ENCODE measurements at places on chromosomes 2 and 18.

DNA sequence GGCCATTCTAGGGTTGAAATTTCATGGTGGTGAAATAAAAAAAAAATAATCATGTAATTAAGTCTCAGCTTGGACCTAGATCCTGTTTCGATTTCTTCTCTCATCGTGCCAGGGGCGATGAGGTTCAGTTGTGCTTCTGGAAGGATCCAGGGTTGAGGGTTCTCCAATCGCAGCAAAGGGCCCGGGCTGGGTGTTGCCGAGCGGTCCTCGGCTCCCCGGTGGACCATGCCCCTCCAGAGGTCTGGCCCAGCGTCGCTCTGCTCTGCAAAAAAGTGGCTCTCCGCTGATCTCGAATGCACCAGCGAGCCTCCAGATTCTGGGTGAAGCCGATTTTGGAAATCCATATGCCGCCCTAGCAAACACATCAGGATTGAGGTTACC is 39.0 kb downstream of the EN1 start:
- no peak for DNase-seq

- DNase-seq, result peak; percentile 52
Measured at GRCh38 chr18:55421615-55422419, 166.2 kb downstream of the TCF4 start.

GRCh38 chr2:186718122-186718521 is 24.3 kb downstream of the FAM171B start:
- DNase-seq, result no peak

DNA sequence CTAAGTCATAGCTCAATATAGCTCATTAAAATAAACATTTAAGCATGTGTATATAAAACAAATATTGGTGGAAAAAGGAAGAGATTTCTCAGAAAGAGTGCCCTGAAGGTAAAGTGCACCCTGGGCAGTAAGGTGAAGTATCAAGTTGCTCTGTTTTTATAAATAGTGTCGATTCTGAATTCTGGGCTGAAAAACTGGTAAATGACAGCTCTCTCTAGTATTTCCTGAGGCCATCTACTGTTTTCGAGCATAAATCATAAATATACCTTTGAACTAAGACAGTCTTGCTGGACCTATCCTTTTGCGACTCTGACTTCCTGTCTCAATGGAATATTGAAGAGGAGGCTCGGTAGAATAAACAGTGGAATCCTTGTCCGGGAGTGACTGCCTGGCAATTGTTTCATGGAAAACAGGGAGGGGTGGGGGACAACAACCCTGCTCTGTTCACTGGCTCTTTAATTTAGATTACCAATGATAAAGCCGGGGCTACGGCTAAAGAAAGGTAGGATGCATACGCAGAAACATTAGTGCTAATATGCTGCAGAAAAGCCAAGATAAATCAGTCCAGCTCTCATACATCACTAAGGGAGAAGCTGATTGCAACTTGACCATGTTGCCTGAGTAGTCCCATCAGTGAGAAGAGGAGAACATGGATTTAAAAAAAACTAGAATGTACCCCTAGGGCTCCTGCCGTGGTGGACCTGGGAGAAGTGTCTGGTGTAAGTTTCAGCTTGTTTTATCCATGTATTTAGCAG is 124.1 kb downstream of the RAPGEF4 start:
- DNase-seq, result no peak

- peak; percentile 10 for DNase-seq
Measured at GRCh38 chr2:240958366-240959213, 39.8 kb upstream of the SNED1 start.

GRCh38 chr18:26839609-26840008 is 25.9 kb downstream of the AQP4 start:
- no peak for DNase-seq

DNA sequence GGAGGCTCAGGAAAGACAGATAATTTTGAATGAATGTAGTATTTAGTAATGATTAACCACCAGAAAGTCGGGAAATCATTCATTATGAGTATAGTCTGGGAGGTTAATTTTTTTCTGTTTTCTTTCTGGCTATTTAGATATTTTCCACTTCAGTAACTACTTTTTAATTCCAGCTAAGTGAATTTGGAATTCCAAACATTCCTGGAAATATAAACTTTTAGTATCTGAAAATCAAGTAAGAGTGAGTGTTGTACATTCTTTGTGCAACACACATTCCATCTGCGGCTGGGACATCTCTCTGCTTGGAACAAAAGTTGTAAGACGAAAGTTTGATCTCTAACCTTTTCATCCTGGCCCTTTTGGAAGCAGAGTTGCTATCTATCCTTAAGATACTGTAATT is 275.7 kb upstream of the SPRED2 start:
- no peak for DNase-seq

- no peak for DNase-seq
Measured at GRCh38 chr2:220178991-220179695, 551.7 kb downstream of the SLC4A3 start.

GRCh38 chr2:80365762-80366161 is 61.2 kb upstream of the LRRTM1 start:
- no peak for DNase-seq

- no peak for DNase-seq
Measured at GRCh38 chr18:13580351-13580750, 146.0 kb downstream of the FAM210A start.

DNA sequence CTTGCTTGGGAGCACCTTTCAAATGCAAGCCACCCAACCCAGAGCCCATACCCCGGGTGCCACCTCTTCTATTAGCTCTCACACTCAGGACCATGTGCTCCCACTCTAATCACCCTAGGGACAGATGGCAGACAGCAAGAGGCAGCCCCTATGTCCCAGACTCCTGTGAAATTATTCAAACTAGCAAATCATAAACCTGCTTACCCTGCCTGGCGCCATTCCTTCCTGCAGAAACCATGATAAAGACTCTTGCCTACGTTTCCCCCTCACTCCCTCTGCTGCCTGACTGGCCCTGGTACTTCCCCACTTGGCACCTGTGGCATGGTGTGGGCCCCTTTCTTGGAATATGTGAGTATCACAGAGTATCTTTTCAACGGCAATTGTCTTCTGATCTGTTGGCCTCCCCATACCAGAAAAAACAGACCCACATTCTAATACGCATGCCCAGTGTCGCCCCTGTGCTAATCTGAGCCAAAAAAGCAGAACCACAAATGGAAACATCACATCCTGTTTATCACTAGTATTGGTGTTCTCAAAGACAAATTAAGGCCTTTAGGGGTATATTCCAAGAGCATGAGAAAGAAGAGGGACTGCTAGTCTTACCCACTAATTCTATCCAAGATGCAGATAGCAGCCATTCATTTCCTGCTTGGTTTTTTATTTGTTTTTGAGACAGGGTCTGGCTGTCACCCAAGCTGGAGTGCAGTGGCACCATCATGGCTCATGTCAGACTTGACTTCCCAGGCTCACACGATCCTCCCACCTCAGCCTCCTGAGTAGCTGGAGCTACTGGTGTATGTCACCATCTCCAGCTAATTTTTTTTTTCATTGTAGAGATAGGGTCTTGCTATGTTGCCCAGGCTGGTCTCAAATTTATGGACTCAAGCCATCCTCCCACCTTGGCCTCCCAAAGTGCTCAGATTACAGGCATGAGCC is 44.1 kb upstream of the TTC39C start:
- DNase-seq, result no peak

DNA sequence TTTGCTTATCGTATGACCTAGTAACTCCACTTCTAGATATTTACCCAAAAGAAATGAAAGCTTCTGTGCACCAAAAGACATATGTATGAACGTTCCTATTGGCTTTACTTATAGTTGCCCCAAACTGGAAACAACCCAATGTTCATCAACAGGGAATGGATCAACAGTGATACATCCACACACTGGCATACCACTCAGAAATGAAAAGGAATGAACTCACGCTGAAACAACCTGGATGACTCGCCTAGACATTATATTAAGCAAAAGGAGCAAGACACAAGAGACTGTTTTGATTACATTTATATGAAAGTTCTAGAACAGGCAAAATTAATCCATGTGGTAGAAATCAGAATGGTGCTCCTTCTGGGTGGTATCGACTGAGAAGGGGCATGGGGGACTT is 18.9 kb downstream of the ADRA2B start:
- DNase-seq, result no peak

- peak; percentile 9 for DNase-seq
Measured at GRCh38 chr2:8606226-8606625, 75.6 kb upstream of the ID2 start.

DNA sequence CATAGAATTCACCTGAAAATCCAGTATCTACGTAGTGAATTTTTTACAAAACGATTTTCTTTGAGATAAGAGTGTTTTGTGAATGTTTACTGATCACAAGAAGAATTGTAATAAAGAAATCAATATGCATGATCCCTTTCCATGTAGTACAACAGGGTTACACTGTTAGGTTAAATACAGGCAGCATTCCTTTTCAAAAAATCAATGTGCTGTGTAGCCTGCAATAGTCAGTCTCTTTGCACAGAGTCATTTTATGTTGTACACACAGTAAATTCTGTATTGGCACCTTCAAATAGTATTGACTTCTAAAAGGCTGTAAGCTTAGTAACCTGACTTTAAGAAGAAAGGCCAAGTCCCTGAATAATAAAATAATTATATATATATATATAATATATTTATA is 63.3 kb downstream of the ZNF407 start:
- DNase-seq, result no peak

DNA sequence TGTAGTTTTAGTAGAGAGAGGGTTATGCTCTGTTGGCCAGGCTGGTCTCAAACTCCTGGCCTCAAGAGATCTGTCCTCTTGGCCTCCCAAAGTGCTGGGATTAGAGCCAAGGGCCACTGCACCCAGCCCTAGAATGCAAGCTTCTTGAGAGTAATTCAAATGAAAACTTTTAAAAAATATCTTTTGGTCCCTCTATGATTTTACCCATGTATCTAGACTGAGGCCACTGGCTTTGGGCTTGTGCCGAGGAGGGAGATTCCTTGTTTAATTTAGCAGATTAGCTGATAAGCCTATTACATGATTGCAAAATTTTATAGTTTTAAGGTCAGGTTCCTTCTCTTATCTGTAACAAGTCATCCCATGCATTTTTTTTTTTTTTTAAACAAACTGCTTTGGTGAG is 59.5 kb upstream of the CCDC195 start:
- no peak for DNase-seq

GRCh38 chr2:28300485-28301341 is 91.9 kb upstream of the FOSL2 start:
- no peak for DNase-seq

DNA sequence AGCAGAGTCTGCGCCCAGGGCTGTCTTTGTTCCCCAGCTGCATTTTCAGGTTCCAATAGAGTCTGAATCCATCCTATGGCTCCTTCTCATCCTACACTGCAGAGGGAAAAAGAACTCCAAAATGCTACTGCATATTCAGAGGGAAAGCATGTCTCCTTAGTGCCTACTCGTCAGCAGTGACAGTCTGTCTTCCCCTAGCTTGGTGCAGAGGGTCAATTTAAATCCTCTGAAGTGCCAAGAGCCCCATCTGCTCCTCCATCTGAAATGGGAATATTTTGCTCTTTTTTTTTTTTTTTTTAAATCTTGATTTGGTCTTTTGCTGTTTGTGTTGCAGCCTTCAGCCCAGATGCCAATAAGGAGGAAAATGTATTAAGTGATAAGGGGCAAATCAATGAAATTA is 199.3 kb downstream of the RNF144A start:
- no peak for DNase-seq

DNA sequence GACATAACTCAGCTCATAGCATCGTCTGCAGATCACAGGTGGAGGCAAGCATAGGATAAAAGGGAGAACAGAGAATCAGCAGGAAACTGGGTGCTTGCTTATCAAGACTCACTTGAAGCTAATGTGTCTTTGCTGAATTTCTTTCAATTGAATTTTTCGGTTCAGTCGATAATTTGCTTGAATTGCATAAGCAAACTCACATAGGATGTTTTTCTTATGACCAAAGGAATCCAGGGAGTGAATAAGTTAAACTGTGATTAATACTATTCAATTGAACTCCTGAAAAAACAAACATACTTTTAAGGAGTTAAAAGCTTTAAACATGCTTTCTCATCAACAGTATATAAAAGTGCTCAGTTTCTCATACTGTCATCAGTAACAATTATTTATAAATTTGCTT is 707.1 kb upstream of the ACVR2A start:
- no peak for DNase-seq

DNA sequence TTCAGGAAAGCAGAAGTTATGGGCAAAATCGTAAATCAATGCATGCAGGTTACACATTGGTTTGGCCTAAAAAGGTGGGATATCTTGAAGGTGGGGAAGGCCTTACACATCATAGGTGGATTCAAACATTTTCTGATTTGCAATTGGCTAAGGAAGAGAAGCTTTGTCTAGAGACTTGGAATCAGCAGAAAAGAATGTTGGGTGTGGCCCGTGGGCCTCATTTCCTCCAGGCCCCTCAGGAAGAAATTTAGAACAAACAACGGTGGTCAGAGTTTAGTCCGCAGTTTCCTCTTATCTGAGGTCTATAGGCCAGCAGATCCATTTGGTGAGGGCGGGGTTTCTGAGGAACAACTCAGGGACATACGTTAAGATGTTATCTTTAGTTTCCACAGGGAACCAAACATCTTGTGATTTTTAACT is 50.9 kb upstream of the AFF3 start:
- no peak for DNase-seq

DNA sequence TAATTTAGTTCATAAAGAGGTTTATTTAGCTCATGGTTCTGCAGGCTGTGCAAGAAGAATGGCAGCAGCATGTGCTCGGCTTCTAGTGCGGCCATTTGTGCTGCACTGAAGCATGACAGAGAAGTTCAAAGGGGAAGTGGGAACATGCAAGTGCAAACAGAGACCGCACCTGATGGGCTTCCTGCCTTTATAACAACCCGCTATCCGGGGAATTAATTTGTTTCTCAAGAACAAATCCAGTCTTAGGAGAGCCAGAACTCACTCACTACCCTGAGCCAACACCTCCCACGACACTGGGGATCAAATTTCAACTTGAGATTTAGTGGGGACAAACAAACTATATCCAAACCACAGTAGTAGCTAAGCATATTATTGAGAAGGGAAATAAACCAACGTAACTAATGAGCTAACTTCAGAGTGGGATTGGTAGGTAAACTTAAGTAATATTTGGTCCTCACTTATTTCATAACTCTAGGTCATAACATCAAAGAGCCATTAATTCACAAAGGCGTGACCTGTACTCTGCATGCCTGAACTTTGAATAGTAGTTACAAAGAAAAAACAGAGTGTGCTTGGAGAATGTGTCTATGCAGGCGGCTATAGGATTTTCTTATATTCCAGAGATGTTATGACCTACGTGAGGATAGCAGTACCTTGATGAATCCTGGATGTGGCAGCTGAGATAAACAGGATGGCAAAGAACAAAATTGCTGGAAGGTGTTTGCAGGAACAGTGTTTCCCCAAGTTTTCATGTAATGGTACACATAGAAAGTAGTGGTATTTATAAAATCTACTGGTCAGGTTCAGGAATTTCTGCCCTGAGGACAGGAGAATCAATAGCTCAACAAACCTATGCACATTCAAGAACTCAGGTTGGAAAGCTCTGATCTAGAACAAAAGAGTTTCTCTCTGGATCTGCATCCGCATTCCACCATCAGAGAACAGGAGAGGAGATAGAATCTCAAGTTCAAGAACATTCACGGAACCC is 845.9 kb upstream of the ID2 start:
- DNase-seq, result no peak

- DNase-seq, result no peak
Measured at GRCh38 chr2:50181212-50181611, 850.7 kb downstream of the NRXN1 start.
